ENCODE measurements at places on chromosomes 4 and X.

GRCh38 chr4:28014469-28014868 lies 1153.8 kb downstream of the STIM2 start:
- no peak for DNase-seq

DNA sequence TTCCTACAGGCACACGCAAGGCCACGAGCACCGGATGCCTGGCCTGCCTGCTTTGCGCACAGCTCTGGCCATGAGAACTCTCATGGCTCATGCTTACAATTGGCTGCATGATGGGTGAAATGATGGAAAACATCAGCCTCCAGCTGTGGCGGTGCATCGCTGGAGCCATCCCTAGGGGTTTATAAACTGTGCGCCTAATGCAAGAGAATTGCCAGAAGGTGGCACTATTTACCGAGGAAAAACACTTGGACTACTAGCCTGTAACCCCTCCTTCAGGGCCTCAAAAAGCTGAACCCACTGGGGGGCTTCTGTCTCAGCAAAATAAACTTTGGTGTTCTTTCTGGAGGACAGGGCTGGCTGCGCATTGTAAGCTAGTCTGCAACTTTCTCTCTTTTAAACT lies 51.9 kb downstream of the PHKA2 start:
- DNase-seq: peak; percentile 45

DNA sequence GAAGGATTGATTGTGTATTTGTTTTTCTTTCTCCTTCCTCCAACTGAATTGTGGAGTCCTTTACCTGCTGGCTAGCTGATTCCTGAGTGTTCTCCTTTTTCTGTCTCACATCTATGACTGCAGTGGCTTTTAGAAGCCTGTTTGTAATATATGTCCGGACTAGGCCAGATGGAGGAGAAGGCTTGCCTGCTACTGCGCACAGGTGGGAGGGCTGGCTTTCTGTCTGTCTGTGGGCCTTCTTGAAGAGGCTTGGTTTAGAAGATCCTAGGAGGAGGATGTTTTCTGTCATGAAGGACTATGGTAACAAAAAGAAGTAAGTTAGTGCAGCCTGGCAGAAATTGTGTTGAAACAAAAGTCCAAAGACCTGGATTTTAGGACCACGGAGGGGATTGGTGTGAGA lies 8.5 kb downstream of the PPP1R3F start:
- no peak for DNase-seq

DNA sequence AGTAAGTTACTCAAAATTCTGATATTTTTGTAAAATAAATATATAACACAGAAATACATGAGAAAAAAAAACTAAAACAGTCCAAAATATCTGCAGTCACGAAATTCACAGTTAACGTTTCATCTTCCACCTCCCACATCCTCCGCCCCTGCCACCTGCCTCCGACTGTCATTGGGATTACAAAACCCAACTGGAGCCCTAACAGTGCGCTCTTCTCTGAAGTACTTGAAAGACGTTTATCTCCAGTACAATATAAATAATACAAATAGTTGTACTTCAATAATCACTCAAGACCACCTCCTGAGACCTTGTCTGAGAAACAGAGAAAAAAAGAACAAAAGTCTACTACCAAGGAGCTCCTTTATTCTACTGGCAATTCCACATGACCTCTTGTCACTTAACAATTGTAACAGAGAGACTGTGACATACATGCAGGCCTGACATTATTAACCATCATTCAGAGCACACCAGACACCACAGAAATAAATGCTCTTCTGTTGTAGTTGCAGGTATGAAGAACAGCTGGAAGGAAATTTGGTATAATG lies 280.6 kb downstream of the PPP3CA start:
- DNase-seq: peak; percentile 25

DNA sequence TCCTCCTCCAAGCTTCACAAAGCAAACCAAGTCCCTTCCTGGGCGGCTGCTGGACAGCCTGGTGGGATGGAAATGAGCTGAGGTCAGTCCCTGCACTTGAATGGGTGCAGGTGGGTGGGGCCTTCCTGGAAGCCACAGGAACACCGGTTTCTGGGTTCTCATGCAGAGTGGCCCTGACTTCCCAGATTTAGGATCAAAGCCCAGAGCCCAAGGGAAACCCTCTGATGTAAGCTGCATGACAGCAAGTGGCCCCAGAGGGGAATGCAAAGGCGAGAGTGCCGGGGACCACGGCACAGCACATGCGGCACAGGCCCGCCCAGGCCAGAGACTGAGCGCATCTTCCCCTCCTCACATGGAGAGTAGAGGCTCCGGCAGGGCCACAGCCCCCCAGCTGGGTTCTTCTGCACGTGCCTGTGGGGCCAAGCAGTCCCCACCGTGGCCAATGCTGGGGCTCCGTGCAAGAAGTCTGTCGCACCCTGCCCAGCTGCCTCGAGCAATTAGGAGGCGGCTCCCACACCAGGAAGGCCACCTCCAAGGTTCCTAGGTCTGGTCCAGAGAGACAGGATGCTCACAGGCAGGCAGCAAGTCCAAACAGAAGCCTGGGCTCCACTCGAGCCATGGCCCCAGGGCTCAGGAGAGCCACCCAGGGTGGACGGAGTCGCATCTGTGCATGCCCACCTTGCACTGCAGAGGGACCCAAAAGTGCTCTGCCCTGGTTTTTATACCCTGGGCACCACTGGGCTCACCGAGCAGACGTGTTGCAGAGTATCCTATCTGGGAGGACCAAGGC lies 83.0 kb downstream of the HTRA3 start:
- no peak for DNase-seq

DNA sequence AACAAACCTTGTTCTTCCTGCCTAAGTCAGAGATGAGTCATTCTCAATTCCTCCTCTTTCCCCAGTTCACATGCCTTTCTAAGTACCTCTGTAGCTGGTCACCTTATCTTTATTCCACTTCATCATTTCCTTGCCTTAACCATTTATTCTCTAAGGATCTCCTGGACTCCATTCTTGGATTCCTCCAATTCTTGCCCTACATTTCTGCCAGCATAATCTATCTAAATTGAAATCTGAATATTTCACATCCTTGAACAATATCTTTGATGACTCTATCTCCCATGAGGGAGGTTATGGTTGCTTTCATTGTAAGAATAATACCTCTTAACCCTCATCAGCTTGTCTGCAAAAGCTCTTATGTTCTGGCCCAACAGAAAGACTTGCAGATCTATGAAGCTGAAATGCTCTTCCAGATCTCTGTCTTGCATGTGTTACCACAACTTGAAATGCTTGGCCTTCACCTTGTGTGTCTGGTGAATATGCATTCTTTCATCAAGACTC lies 28.6 kb upstream of the PDE5A start:
- no peak for DNase-seq

DNA sequence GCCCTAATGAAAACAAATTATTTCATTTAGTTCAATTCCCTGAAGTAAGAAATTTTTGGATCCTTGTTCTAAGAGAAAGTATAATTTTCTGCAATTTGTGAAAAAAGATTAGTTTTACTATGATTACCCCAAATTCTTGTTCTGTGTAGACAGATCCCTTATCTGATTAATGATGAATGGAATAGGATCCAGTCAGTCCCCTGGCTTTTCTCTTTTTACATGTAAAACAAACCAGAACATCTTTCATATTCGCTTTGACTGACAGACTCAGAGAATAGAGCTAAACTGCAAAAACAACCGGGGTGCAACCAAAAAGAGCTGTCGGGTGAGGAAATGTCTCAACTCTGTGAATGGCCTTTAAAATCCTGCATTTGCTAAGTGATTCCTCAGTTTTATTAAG lies 93.4 kb upstream of the VEGFC start:
- DNase-seq: no peak

DNA sequence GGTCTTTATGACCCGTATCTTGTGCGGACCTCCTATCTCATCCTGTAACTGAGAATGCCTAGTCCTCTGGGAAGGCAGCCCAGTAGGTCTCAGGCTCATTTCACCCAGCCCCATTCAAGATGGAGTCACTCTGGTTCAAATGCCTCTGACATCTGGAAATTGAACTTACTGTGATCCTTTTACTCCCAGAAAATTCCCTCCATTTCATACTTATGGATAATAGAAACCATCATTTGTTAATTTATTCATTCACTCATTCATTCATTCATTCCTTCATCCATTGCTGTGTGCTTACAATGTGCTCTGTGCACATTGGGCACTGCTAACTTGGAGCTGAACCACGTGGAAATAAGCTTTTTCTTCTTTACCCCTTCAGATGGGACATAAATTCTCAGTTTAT lies 9.2 kb upstream of the ATP6AP2 start:
- no peak for DNase-seq

DNA sequence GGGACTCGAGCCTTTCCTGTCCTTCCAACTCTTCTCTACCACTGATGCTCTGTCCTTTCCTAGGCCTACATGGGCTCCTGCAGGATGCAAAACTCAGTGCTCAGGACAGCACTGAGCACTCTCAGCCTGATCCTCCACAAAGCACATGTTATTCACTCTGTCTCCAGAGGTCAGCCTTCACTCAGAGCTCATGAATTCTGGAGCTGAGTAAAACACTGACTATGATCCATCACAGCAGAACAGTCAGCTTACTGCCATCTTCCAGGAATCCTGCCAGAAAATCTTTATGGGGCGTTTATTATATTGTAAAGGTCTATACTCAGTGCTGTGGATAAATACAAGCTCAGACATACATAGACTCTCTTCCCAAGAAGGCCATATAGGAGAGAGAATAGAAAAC lies 121.5 kb upstream of the CPEB2 start:
- no peak for DNase-seq

GRCh38 chr4:42391981-42392380 lies 5.3 kb upstream of the SHISA3 start:
- DNase-seq: no peak

GRCh38 chr4:24179201-24179840 lies 289.5 kb upstream of the PPARGC1A start:
- DNase-seq: no peak

DNA sequence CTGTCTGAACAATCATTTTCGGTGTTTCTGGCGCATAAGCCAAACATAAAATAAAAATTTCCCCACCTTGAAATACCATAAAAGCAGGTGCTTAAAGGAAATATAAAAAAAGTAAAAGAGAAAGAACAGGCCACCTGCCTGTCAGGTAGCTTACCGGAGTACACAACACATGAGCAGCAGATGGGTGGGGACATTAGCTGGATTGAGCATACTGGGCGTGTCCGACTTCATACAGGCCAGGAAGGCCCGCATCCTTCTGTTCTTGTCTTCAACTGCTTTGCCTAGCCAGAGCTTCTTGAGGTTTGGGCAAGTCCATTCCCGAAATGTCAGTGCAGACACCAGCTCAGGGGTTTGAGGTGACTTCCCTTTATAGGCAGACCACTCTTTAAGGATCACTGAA lies 66.7 kb downstream of the FAM120C start:
- no peak for DNase-seq

DNA sequence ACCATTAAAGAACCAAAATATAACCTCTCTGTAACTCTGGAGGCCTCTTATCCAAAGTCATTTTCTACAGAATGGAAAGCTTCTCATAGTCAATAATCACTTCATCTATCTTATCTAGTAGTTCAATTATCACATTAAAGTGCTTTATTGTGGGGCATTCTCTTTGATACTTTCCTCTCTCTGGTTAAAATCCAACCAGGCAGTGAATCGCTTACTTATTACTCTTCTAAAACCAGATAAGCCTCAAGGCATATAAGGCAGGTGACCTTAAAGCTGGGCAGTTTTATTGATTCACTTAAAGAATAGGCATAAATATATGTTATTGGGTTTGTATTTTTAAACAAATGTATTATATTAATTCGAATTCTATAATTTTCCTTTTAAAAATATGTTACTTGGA lies 2162.1 kb upstream of the TENM3 start:
- DNase-seq: no peak

GRCh38 chr4:51890760-51891159 lies 47.8 kb downstream of the DCUN1D4 start:
- no peak for DNase-seq

DNA sequence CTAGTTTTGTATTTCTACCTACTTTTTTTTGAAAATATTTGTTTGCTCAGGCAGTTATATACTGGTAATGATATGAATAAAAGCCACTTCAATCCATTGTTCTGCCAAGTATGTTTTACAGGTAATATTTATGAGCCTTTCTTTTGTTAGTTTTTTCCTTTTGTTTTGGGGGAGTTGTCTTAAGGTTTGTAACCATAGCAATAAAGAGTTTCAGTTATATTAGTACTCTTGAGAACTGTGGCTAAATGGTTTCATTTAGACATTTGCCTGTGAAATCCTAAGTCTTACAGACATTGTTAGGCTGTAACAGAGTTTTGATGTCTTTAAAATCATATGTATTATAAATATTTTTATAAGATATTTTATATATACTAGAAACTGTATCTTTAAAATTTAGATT lies 150.1 kb downstream of the DIPK2B start:
- no peak for DNase-seq

DNA sequence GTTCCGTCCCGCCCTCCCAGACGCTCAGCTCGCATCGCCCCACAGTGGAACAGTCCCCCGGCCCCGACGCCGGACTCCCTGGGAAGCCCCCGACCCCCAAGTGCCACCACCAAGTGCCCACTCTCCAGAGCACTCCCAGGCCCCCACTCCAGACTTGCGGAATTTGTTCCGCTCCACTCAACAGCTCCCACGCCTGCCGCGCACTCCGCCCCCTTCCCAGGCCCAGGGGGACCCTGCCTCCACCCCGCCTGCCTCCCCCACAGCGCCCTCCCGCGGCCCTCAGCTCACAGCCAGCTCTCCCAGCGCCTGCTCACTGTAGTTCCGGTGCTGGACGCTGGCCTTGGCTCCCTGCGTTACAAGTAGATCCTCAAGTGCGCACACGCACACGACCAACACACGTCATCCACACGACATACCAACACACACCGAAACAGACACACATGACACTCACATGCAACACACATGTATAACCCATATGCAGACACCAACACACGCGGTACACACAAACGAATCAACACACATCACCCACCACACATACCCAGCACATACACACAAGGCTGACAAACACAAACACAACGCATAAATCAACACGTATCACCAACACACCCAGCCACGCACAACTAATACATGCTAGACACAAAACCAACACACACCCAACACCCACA lies 8.0 kb downstream of the MSX1 start:
- DNase-seq: peak; percentile 45

DNA sequence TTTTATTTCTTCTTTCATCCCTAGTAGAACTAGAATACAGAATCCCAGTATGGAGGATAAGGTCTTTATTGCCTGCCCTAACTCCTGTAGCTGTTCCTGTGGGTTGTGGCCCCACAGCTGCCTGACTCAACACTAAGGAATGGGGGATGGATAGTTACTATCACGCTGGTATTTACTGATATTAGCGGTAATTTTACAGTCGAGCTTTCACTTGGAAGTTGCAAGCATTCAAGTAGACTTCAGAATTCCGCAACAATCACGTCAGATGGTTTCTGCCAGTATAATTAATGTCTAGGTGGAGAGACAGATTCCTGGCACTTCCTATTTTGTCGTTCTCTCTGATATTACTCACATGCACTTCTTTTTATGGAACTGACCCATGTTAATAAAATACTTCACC lies 489.8 kb downstream of the PABPC4L start:
- no peak for DNase-seq

DNA sequence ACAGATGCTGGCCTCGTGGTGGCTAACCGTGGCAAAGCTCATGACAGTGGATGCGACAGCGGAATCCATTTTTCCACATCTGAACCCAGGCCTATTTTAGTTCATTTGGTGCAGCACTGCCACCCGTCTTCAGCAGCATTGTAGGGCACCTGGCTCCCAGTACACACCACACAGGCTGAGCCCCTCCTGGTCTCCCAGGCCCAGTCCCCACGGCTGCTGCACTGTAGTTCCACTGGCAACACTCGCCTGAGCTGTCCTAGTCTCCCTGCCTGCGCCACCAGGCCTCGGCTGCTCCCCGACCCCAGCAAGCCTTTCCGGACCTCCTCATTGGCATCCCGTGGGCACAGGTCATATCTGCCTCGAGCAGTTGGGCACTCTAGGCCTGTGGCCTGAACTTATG lies 76.2 kb downstream of the MTMR1 start:
- no peak for DNase-seq
